ENCODE measurements at places on chromosomes 1 and 21.

DNA sequence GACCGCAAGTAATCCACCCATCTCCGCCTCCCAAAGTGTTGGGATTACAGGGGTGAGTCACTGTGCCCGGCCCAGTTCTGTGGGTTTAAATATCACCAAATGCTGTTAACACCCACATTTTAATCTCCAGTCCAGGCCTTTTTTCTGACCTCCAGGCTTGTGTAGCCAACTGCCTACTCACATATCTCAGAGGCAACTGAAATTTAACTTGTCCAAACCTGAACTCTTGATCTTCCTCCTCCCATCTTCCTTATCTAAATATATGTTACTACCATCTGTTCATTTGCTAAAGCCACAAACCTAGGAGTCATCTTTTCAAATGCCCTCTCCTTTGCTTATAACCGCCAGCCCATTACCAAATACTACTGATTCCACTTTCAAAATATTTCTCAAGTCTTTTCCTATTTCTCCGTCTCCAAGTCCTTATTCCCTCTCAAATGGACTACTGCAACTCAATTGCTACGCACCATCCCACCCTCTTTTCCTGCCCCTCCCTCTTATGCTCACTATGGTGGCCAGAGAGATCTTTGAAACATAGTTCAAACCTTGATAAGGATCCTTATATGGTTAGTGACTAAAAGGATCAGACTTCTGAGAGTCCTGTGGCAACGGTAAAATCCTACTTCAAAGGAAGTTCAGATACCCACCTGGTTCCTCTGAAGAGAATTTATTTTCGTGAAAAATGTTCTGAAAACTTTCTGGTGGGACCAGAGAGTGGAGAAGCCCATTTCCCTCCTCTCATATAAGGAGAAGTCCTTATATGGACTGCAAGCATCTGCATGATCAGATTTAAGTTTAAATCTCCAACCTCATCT is 78.5 kb upstream of the CDC42BPA start:
- DNase-seq: no peak

- no peak for DNase-seq
These were observed 108.7 kb downstream of the TOMM20 start for GRCh38 chr1:235019961-235020360.

DNA sequence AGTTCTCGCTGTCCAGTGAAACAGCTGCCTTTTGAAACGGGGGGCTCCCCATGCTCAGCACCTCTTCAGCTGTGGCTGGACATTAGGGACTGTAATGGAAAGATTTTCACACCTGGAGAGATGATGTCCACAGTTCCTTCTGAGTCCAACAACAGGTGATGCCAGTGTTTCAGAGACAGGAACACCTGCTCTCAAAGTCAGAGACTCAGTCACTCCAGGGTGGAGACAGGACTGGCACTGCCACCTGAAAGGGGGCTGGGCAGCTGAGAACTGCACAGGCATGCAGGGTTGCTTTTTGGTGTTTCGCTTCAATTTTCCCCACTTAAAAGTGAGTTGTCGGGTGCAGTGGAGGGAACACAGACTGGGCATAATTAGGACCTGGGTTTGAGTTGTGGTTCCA is 124.8 kb downstream of the GALNT2 start:
- no peak for DNase-seq

GRCh38 chr1:37999430-38000232 is 5.7 kb downstream of the FHL3 start:
- DNase-seq: no peak

- no peak for DNase-seq
These were observed 39.2 kb upstream of the GRIK1 start for GRCh38 chr21:29979043-29979442.

DNA sequence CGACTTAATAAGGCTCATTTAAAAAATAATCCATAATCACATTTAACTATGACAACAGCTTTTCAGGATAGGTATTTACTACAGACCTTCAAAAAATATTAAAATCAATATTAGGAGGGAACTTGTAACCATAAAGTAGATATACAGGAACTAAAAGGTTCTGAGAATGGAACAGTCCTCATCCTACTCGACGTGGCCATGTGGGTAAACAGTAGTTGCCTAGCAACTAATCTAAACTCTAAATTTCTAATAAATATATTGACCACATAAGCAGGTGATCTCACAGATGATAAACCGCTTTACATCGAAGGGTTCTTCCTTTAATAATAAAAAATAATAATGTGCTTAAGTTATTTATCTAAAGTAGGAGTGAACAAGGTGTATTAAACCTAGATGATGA is 7.9 kb downstream of the AKT3 start:
- DNase-seq: peak; percentile 47

DNA sequence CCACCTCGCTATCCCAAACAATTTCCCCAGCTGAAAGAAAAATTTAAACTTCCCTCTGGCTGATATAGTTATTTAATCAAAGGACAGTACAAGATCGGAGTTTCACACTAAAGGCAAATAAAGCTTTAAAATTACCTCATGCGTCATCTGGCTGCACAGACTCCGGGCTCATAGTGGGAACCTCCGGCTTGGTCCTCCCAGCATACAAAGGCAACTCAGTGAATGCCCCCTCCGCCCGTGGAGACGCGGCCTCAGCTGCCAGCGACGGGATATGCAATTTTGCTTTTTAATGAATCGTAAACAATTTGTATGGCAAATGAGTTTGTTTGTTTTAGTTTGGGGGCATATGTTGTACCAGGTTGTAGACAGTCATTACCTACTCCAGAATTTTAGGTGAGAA is 214.6 kb upstream of the NFIA start:
- DNase-seq: no peak

- no peak for DNase-seq
These were observed 1644.0 kb upstream of the B3GALT2 start for GRCh38 chr1:194830387-194830786.

GRCh38 chr1:203325026-203325417 is 19.7 kb downstream of the BTG2 start:
- peak; percentile 73 for DNase-seq

- DNase-seq: no peak
These were observed 414.3 kb downstream of the AMY1C start for GRCh38 chr1:104163912-104164476.

GRCh38 chr1:223041481-223041880 is 101.6 kb downstream of the TLR5 start:
- DNase-seq: no peak

- no peak for DNase-seq
These were observed 158.5 kb downstream of the TSEN15 start for GRCh38 chr1:184210031-184210430.

- DNase-seq: peak; percentile 62
These were observed 430 bp downstream of the RBM15 start for GRCh38 chr1:110339407-110340206.

- peak; percentile 19 for DNase-seq
These were observed 43.5 kb downstream of the GBP6 start for GRCh38 chr1:89407360-89407759.

DNA sequence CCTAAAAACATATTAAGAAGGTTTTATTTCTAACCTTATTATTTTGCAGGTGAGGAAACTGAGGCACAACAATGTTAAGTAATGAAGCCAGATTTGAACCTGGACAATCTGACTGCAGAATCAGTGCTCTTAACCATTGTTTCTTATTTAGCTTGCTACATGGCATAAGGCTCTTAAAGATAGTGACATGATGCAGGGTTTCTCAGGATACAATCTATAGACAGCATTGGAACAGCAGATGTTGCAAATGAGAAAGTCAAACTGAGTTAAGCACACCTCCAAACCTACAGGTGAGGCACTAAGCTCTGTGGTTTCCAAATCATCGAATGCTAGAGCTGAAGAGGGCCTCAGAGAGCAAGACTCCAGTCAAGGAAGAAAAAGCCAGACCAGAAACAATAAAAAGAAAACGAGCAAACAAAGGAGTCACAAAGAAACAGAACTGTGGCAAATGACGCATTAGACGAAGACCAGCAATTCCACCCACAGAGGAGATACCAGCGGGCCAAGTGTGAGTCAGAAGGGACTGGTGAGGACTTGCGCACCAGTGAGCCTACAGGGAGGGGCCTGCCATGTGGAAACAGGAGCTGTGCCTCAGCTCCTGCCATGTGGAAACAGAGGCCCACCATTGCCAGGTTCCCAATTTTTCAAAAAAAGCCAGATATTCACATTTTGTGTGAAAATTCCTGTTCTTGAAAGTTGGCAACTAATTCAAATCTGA is 14.4 kb downstream of the CD58 start:
- DNase-seq: peak; percentile 76

DNA sequence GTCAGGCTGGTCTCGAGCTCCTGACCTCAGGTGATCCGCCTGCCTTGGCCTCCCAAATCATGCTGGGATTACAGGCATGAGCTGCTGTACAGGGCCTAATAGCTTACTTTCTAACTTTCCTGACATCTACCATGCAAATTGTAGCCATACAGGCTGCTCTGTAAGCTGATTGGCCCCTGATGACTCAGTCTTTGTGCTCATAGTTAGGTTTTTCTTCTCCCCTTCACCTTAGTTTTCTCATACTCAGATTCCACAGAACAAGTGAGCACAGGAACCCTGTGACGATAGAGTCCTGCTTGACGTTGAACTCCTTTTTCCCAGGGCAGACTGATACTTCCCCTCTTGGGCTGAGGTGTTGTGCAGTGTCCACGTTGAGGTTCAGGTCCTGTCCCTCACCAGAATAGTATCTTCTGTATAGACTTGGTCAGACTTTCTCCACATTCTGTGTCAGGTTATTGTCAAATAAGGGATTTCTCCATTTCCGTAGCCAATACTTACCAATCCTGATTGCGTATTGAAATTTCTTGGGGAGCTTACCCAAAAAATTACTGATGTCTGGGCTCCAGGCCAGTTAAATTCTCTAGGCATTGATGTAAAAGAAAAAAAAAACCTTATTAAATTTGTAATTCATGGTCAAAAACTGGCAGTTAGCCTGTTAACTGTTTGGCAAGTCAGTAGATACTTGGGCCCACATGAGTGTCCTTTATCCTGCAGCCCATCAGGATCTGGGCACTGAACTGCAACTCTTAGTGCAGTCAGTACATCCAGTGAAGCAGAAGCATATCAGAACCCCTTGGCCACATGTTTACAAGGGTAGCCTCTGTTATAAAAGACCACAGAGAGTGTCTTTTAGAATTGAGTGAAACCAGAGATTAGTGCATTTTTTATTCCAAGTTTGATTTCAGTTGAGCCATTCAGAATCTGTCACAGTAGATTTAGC is 118.2 kb downstream of the DYRK1A start:
- no peak for DNase-seq

- no peak for DNase-seq
These were observed 182.0 kb upstream of the RUNX1 start for GRCh38 chr21:35231090-35231489.

- no peak for DNase-seq
These were observed 35.3 kb upstream of the FCER1A start for GRCh38 chr1:159266832-159267231.

GRCh38 chr1:245599371-245600174 is 444.8 kb downstream of the KIF26B start:
- no peak for DNase-seq

- DNase-seq: no peak
These were observed 537.5 kb downstream of the LTN1 start for GRCh38 chr21:28455253-28455600.

- no peak for DNase-seq
These were observed 16.7 kb downstream of the SLC25A33 start for GRCh38 chr1:9555942-9556341.

DNA sequence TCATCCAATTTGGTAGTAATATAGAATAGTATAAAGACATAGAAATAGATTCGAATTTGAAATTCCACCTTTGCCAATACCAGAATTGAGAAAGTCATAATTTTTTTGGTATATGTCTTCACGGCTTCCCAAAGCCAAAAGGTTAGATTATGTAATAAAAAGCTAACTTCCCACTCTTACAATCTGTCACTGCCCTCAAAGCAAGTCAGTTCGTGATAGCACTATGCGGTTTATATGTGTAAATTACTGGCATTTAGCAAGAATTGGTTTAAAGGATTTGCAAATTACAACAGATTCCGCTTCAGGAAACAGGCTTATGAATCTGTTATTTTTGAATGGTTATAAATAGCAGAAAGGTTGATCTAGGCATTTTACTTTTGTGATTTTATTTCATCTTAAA is 679.4 kb upstream of the ADGRL2 start:
- DNase-seq: no peak

- DNase-seq: no peak
These were observed 54.8 kb downstream of the RUNX3 start for GRCh38 chr1:24875257-24875656.

GRCh38 chr1:224095867-224096266 is 18.0 kb upstream of the FBXO28 start:
- DNase-seq: no peak

- peak; percentile 61 for DNase-seq
These were observed 16.9 kb downstream of the NPHP4 start for GRCh38 chr1:5975133-5975880.

GRCh38 chr1:90881034-90881433 is 140.8 kb downstream of the ZNF644 start:
- DNase-seq: no peak

DNA sequence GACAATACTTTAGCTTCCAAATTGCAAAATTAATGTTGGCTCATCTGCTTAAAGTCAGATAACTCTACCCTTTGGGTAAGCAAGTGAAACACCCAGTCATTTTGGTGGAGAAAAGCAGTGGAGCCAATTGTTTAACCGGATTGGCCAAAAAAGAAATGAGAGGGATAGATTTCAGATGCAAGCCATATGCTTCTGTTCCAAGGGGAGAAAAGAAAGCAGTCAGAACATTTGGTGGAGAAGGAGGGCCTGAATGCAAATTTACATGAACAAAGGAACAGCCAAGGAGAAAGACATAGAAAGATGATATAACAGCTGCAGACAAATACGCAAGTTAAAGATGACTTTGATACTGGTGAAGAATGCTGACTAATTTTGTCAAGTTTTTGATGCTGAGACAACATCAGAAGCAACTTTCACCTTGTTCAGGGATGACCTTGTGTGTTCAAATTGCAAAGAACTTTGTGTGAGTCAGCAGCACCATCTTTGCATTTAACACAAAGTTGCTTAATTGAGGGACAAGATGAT is 173.1 kb downstream of the TGFB2 start:
- no peak for DNase-seq

GRCh38 chr1:201774224-201774982 is 54.6 kb upstream of the IPO9 start:
- no peak for DNase-seq

GRCh38 chr1:202498542-202498941 is 150.0 kb downstream of the PPP1R12B start:
- no peak for DNase-seq

GRCh38 chr1:203156280-203156679 is 19.3 kb downstream of the MYBPH start:
- DNase-seq: no peak

GRCh38 chr1:112344754-112345423 is 51.1 kb upstream of the CTTNBP2NL start:
- peak; percentile 6 for DNase-seq

GRCh38 chr1:14880456-14881316 is 272.9 kb upstream of the TMEM51 start:
- no peak for DNase-seq

GRCh38 chr1:7609311-7609994 is 161.6 kb upstream of the VAMP3 start:
- DNase-seq: no peak

GRCh38 chr1:235139315-235139714 is 10.7 kb upstream of the TOMM20 start:
- DNase-seq: no peak

Data from CD4-positive, alpha-beta T cell treated with Interleukin-12 subunit alpha and Interleukin-12 subunit beta, for 1 hour (primary cell).